ENCODE measurements at places on chromosomes 16 and 17.

- DNase-seq: no peak
Measured at GRCh38 chr16:84478172-84478947, 26.1 kb downstream of the MEAK7 start.

DNA sequence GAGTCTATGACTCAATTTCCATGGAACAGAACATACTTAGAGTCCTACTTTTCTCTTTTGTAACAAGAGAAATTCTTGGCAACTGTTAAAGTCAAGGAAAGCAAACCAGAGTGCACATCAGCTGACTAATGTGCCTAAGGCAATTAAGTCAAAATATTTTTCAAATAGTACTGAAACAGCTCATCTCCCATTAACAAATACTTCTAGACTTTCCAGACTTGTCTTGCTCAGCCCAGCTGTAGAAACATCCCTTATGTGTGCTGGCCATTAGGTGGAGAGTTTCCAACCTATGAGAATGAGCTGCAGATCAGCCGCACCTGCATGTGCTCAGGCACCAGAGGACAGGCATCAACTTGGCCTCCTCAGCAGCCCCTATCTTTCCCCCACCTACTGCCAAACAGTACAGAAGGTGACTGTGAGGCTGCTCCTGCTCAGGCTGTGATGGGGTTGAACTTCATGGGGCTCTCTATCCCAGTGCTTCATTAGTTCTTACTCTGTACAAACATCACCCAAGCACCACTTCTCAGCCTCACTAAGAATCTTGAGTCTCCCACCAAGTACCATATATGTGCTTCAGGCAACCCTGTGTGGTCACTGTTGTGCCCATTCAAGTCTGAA, 32.2 kb downstream of the TEX2 start:
- DNase-seq: no peak

DNA sequence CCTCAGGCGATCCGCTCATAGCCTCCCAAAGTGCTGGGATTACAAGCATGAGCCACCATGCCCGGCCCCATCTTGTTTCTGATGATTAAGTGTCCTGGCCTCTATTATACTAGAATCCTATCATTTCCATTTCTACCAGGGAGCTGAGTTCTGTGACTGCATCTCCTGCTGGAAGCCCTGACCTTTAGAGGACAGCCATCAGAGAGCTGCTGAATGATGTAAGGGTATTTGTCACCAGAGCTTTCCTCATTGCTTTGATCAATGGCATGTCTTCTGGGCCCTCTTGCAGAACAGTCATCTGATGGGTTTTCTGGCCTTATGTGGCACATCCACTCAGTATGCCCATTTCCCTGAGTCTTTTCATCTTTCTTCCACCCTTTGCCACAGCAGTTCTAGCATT, 39.9 kb downstream of the PSMD12 start:
- DNase-seq: no peak

DNA sequence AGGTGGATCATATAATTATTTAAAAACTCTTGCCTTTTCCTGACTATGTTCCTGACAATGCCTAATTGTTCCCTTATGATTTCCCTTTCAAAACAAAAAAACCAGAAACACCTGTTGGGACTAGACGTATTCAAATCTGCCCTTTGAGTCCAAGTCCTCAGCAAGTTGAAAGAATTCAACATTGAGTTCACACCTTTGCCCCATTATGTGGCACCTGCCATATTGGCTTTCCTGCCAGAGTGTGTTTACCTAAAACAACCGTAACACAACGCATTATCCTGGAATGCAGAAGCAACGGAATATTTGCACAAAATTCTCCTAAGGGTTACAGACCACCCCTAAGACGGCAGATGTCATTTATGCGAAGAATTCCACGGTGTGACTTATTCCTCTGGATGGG, 105.9 kb downstream of the ZFHX3 start:
- no peak for DNase-seq

DNA sequence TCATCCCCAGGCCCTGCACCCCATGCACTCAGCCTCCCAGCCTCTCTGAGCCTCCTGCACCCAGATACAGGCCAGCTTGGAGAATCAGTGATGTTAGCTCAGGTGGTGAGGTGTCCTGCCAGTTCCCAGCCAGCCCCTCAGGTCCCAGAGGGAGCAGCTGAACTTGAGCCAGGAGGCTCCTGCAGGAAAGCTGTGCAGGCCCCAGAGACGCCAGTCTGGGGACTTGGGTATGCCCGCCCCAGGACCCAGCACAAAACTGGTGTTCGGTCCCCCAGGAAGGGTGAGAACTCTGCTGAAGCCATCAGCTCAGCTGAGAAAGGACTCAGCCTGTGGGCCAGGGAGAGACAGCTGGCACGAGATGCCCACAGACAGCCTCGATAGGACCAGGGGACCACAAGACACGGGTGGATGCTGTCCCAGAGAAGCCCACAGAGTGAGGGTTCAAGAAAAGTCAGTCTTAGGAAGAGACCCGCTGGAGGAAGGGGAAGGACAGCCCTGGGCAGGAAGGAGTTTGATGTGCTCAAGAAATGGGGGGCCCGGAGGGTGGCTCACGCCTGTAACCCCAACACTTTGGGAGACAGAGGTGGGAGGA, 11.0 kb downstream of the ENDOV start:
- no peak for DNase-seq

GRCh38 chr17:37506678-37507077, 17.0 kb downstream of the DUSP14 start:
- peak; percentile 58 for DNase-seq

GRCh38 chr16:67987460-67988160, 7.3 kb upstream of the DPEP3 start:
- no peak for DNase-seq

- no peak for DNase-seq
Measured at GRCh38 chr17:8900207-8900606, 32.7 kb upstream of the PIK3R6 start.

- DNase-seq: no peak
Measured at GRCh38 chr17:9364837-9365430, 210.7 kb downstream of the STX8 start.

Measured in Kasumi-1 (cell line).